ENCODE measurements at places on chromosomes 13 and 19.

DNA sequence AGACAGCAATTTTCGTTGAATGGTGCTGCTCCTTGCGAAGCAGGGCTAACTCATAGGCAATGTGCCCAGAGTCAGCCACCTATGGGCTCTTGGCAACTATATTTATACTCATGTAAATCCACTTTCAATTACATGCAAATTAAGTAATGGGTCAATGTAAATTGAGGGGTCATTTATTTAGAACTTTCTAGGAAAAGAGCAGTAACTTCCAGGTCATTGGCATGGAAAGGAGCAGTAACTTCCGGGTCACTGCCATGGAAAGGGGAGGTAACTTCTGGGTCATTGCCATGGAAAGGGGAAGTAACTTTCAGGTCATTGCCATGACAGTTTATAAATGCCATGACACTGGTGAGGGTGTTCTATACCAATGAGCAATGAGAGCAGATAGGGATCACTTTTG is 11.6 kb downstream of the KLK4 start:
- no peak for DNase-seq

DNA sequence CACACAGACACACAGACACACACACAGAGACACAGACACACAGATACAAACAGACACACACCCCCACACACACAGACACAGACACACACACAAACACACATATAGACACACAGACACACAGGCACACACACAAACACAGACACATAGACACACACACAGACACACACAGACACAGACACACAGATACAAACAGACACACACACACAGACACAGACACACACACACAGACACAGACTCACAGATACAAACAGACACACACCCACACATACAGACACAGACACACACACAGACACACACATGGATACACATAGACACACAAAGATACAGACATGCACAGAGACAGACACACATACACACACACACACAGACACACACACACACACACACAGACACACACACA is 174.5 kb downstream of the URI1 start:
- DNase-seq, result no peak

- no peak for DNase-seq
Observed at GRCh38 chr13:69644447-69644846, 463.2 kb upstream of the ATXN8OS start.

GRCh38 chr13:29849731-29850212 is 645 bp downstream of the UBL3 start:
- peak; percentile 49 for DNase-seq

DNA sequence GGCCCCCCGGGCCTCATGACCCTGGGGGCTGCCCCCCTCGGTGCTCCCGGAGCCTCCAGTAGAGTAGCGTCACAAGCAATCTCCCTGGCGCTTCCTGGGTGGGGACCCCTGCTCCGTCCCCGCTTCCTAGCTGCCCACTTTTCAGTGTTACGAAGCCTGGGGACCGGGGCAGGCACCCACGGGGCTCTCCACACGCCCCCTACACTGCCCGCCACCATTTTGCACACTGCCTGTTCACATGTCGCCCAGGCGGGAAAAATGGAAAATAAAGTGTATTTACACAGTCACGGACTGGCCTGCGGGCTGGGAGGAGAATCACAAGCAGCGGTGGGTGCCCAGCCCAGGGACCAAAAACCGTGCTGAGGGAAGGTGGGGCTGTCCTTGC is 9.5 kb downstream of the PRR36 start:
- no peak for DNase-seq

DNA sequence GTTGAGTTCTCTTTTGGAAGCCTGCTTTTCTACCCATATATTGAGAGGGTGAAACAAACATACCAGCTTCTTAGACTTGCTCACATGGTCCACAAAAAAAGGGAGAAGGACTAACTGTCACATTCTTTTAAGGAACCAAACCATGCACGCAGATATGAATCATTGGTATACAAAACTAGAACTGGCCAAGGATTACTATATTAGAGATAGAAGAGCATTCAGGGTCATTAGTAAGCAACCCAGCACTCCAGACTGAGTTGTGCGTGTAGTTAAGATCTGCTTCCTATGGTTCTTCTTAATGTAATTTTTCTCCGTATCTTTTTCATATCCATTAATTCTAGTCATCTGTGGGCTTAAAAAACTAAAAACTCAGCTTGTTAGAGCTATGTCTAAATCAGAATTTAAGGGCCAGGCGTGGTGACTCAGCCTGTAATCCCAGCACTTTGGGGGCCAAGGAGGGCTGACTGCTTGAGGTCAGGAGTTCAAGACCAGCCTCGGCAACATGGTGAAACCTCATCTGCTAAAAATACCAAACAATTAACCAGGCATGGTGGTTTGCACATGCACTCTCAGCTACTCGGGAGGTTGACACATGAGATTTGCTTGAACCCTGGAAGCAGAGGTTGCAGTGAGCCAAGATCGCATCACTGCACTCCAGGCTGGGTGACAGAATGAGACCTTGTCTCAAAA is 19.6 kb downstream of the ALG5 start:
- DNase-seq, result no peak

DNA sequence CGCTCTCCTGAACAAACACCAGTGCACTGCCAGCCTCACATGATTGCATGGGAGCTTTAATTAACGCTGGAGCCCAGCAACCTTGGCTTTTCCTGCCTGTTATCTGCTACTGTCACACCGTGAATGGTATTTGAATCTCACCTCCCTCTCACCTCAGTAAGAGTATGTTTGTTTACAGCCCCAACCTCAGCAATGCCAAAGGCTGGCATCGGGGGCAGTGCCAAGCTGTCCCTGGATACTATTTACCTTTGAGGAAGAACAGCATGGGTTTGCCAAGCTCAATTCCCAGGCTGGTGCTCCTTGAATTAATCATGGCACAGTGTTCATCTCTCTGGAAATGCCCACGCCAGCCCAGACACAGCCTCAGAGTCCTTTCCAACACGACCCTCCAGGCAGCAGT is 57.2 kb upstream of the SERPINE3 start:
- no peak for DNase-seq

- DNase-seq, result no peak
Observed at GRCh38 chr19:40592170-40592569, 9.0 kb upstream of the LTBP4 start.

DNA sequence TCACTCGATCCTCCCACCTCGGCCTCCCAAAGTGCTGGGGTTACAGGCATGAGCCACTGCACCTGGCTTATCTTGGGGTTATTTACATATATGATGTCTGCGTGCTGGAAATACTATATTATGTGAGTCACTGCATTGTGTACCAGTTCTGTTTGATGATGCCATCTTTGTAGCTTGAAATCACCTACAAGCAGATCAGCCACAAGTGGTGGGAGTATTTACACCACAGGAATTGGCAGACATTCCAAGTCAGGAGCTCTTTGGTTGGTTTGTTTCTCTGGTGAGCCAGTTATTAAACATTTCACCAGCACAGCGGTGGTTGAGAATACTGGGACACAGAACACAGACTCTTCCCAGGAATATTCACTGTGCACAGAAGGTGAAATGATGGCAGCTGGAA is 4.5 kb upstream of the TIMM44 start:
- DNase-seq, result no peak

DNA sequence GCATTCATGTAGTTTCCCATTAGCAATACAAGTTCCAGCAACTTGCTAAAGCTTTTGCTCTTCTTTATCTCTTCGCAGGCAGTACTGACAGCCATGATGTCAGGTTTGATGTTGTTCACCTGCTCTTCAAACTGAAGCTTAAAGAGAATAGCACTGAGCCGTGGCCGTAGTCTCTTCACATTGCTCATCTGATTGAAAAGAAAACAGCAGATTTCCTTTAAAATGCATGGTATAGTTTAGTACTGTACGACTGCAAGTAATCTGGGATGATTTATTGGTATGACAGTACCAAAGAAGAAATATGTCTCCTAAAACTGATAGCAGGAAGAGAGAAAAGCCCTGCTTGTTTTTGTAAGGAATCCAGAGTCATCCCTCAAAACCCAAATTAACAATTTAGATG is 284.4 kb downstream of the DIAPH3 start:
- DNase-seq, result no peak

- no peak for DNase-seq
Observed at GRCh38 chr13:65090186-65090585, 2139.9 kb downstream of the PCDH9 start.

DNA sequence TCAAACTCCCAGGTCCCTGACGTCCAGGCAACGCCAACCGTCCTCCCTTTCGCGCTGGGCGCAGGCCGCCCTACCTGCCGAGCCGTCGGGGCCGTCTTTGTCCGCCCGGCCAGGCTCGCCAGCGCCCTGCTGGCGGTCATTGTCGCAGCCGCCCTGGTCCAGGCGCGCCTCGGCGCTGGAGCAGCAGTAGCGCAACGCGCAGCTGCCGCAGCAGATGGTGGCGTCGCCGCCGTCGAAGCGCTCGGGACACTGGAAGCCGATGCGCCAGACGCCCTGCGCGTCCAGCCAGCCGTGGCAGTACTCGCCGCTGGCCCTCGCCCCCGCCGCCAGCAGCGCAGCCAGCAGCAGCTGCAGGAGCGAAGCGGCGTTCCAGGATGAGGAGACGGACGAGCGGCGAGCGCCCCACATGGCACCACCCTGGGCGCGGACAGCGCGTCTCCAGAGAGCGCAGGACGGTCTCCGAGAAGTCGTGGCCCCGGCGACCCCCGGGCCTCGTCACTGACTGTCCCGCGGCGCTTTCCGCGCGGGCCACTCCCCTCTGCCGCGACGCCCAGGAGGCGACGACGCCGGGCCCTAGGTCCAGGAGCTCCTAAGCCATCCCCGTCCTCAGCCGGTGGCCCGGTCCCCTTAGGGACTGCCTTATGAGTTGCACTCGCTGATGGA is 1.1 kb downstream of the SHISA2 start:
- DNase-seq, result peak; percentile 29

DNA sequence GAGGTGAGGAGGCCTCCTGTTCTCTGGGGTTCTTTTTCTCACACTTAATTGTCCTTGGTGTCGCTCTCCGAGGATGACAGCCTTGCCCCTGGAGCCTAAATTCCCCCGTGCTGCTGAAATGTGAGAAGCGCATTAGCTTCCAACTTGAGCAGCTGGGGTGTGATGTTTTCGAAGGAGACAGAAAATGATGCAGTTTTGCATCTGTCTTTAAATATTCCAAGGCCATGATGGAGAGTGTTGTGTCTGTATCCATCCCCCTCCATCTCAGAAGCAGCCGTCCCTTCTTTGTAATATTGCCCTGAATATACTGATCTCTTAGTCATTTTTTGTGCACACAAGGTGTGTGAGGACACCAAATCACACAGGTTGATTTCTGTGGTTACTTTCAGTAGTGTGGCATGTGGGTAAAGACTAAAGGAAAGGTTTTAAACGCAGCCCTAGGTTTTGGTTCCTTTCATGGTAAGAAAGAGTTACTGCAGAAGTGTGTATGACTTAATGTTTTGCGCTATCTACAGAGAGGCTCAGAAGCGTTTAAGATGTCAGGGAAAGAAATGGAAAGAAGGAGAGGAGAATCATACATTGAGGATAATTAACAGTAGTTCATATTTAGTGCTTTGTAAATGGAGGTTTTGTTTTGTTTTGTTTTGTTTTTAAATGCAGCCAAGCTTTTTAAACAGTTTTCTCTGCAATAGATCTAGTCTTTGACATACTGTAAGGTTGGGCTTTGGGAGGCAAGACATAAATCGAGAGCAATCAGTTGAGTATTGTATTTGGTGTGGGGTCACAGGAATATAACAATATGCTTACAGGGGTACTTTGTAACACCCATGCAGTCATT is 1.6 kb downstream of the NBEA start:
- DNase-seq, result no peak

DNA sequence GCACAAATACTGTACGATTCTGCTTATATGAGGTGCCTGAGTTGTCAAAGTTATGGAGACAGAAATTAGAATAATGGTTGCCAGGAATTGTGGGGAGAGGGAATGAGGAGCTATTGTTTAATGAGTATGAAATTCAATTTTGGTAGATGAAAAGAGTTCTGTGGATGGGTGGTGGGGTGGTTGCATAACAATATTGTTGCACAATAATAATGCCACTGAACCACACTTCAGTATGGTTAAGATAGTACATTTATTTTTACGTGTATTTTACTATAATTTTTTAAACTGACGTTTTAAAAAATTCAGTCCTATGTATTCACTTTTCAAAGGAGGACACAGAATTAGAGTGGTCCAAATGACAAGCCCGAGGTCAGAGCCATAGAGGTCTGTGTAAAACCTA is 1.8 kb upstream of the OXGR1 start:
- DNase-seq, result no peak

- no peak for DNase-seq
Observed at GRCh38 chr19:1863328-1863637, at the start of gene KLF16. KLF16 (minus strand) TSS chr19:1863579; CDS start chr19:1863497, 82 bp downstream.

DNA sequence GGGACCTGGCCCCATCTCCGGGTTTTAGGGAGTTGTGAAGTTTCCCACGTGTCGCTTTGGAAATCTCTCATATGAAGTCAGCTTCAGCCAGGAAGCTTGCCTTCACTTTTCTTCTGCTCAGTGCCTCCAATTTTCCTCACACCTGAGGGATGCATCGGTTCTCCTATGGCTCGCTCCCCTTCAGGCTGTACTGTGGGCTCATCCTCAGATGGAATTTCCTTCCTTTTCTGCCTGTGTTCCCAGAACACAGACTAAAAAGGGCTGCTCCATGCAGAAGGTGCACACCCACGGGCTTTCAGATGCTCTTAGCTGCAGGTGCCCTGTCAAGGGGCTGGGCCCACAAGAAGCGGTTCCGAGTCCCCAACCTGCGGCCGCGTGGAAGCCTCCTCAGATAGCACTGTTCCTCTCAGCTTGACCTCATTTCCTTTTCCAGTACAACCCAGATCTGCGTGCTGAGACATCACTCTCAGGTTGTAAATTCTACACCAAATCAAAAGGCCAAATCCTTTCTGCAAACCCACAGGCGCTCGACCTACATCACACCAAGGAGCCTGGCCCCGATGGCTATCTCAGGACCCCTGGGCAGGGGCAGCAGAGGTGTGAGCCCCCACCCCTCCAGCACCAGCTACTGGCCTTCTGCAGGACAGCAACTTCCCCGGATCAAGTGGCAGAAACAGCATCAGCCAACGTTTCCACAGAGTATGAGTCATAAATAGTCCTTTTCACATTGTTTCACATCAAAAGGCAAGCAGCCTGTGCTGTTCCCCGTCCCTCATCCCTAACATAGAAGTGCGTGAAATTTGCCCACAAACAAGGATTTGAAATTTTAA is 275.9 kb downstream of the ZNF536 start:
- no peak for DNase-seq

- DNase-seq, result no peak
Observed at GRCh38 chr13:111472559-111473460, 152.4 kb downstream of the TEX29 start.

GRCh38 chr19:42402376-42403116 is 12.4 kb upstream of the CNFN start:
- no peak for DNase-seq

GRCh38 chr19:29448046-29448445 is 77.7 kb upstream of the VSTM2B start:
- DNase-seq, result no peak
